ENCODE measurements at places on chromosomes 3 and 15.

GRCh38 chr3:35292568-35292967 is 346.8 kb upstream of the ARPP21 start:
- DNase-seq: no peak

- no peak for DNase-seq
These were observed 6.4 kb downstream of the OPA1 start for GRCh38 chr3:193599393-193599792.

GRCh38 chr15:81190922-81191507 is 5.7 kb upstream of the IL16 start:
- no peak for DNase-seq

GRCh38 chr15:91186904-91187656 is 87.0 kb downstream of the SV2B start:
- DNase-seq: no peak

DNA sequence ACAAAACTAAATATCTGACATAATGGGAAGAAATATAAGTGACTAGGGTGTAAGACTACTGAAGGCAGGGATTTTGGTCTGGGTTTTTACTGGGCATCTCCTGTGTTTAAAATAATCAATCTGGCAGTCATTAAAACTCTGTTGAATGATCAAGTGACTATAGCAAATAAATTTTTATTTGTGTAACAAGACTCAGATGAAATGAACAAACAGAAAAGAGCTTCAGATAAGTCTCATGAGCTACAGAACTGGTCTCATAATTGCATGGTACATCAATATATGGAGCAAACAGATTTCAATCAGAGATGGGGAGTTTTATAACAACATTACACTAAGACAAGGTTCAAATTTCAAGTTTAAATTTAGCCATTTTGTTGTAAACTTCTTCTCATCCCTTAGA is 372.5 kb downstream of the PLCL2 start:
- no peak for DNase-seq

GRCh38 chr15:58432401-58432800 is 610 bp downstream of the LIPC start:
- no peak for DNase-seq

DNA sequence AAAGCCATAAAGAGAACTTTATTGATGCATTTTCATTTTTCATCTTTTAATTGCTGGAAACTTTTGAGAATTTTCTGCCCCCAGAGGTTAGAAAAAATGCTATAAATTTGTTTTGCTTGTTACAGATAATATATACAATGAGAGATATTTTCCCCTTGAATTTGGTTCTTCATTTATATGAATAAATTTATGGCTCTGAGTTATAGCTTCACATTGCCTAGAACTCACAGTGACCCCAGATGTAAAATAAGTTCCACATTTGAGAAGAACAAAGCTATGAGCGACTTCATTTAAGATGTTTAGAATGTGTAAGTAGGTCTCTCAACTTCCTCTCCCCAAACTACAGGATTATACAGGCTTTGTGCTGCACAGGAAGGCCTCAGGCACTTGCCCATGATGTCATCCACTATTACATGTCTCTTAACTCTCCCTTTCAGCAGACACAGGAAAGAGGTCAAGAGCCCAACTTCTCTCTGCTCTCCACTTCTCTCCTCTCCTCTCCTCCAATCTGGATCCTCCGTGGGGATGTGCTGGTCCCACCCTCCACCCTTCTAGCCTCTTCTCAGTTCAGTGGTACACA is 92.8 kb downstream of the DUT start:
- DNase-seq: no peak

GRCh38 chr15:66581972-66582537 is 16.3 kb upstream of the LCTL start:
- no peak for DNase-seq

DNA sequence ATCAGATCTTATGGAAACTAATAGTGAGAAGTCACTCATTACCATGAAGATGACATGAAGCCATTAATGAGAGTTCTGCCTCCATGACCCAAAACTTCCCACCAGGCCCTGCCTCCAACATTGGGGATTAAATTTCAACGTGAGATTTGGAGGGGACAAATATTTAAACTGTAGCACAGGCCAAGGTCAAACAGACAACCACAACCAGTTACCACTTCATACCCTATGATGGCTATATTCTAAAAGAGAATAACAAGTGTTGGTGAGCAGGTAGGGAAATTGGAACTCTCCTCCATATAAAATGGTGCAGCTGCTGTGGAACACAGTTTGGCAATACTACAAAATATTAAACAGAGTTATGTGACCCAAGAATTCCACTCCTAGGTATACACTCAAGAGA is 36.9 kb downstream of the TCAIM start:
- DNase-seq: no peak
